Foreskin keratinocyte (primary cell): ENCODE measurements at places on chromosomes 5 and 9. TPM values are rescaled to one million over a fixed set of nuclear protein-coding genes. Genes with fewer than 3 reads are reported as not detected.

DNA sequence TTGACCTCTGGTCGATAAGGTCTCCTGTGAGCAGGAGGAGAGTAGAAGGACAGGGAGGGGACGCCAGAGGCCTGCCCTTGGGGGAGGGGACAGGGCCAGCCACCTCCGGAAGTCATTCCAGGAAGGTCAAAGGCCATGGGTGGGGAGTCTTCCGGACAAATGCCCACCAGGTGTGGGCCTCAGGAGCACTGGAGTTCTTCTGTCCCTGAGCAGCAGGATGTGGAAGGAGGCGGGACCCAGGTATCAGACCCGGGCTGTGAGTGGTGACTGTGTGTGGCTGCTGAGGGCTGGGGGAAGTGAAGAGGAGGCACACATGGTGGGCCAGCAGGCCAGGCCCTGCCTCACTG, 13.9 kb downstream of the FGF18 start:
- DNase-seq: no peak

DNA sequence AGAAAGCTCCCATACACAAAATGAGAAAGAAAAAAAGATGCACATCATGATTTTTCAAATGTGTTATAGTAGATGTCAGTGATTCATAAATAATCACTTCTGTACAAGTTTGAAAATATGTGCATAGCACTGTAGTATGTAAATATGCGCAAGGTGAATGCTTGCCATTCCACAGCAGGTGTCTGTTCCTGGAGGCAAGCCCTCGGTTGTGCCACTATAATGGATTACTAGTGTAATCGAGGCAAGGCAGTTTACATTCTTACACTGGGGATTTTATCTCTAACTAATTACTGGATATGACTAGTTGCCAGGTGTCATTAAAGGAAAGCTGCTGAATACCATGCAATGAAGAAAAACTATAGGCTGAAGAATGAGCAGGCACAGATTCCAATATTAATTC, 93.6 kb downstream of the ARHGEF28 start:
- DNase-seq: no peak

DNA sequence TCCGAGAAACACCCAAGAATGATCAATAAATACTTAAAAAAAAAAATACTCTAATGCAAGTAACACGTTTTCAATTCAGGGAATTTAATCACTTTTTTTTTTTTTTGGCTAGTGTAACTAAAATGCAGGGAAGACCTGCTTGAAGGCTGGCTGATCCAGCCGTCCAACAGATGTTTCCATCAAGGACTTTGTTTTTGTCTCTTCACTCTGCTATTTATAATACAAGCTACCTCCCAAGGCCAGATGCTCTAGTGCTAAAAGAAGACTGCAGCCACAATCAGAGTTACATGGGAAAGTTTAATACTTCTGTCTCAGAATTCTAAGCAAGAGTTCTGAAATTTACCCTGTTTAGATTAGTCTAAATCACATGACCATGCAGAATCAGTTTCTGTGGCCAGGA, 14.5 kb downstream of the TBCA start:
- DNase-seq: no peak

Gene CCL19
- total RNA-seq: not detected in 2 replicates

Gene COL5A1
- total RNA-seq: 4.8 and 14.7 TPM in 2 replicates

- DNase-seq: no peak
These were observed 192.2 kb downstream of the PAPPA start for GRCh38 chr9:116345817-116346216.

Gene PCDHB11
- 0.03 TPM in 1 of 2 replicates, not detected in the other for total RNA-seq

DNA sequence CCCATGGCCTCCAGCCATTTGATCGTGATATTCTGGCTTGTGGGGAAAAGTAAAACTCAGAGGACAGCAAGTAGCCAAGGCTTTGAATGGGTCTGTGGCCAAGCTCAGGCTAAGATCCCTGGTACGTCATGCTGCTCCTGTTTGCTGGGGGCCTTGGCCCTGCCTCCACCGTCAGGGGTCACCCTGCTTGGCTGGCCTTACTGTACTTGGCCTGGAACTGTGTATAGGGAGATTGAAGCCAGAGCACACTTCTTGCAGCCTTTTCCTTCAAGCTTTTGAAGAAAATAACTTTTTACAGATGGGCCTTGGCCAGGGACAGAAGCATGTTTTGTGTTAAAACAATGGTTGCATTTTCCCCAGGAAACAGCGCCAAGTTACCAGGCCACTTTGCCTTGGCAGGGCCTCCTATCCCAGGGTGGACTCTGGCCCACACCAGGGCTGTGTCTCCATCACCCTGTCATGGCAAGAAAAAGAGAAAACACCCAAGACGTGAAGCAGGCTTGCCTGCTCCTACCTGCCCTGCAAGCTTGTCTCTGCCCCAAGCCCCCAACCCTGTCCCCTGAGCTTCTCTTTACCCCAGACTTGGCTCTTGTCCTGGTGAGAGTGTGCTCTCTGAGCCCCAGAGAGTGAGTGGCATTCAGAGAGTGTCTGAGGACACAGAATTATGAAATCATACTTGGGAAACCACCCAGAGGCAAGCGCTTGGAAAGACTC, 286.9 kb downstream of the GADD45G start:
- DNase-seq: no peak

GRCh38 chr5:143182901-143183820, 220.3 kb downstream of the NR3C1 start:
- no peak for DNase-seq

Gene ST8SIA4
- total RNA-seq: 0.63 and 0.92 TPM in 2 replicates

DNA sequence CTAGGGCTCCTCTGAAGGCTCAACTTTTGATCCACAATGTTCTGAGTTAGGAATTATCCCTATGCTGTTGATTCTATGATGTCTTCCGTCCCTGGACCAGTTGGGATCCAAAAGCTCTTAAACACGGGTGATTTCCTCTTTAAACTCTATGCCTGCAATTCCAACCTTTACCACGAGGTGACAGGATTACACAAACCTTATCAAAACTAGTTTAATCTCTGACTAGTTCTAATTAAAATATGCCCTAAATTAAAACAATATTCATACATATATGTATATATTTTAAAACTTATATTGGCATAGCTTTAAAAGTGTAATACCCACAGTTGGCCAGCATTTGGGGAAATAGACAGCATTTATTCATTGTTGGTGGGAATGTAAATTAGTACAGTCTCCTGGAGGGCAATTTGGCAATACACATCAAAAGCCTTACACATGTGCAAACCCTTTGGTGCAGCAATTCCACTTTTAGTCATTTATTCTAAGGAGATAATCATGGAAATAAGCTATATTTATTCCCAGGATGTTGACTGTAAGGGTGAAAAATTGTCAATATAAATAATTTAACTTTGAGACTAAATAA, 51.6 kb upstream of the PHYKPL start:
- peak; percentile 13 for DNase-seq

GRCh38 chr5:116076496-116076895, 8.3 kb upstream of the COMMD10 start:
- DNase-seq: peak; percentile 22

GRCh38 chr9:36401897-36402480, 1.9 kb upstream of the RNF38 start:
- DNase-seq: no peak

Gene DRD1
- total RNA-seq: not detected in 2 replicates

DNA sequence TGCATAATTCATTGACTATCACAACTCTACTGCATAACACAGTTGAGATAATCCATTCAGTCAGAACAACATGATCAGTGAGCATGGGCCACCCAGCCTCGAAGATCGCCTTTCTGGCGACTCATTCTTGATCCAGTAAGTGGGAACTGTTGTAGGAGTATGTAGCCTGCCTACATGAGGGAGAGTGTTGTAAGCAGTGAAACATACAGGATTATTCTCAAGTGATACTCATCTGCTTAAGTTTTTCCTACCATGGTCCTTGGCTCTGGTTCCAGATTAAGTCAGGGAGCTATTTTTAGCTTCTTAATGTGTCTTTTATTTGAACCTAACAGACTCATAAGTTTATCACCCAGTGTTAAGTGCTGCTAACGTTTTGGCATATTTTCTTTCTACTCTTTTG, 44.0 kb downstream of the TNPO1 start:
- no peak for DNase-seq

DNA sequence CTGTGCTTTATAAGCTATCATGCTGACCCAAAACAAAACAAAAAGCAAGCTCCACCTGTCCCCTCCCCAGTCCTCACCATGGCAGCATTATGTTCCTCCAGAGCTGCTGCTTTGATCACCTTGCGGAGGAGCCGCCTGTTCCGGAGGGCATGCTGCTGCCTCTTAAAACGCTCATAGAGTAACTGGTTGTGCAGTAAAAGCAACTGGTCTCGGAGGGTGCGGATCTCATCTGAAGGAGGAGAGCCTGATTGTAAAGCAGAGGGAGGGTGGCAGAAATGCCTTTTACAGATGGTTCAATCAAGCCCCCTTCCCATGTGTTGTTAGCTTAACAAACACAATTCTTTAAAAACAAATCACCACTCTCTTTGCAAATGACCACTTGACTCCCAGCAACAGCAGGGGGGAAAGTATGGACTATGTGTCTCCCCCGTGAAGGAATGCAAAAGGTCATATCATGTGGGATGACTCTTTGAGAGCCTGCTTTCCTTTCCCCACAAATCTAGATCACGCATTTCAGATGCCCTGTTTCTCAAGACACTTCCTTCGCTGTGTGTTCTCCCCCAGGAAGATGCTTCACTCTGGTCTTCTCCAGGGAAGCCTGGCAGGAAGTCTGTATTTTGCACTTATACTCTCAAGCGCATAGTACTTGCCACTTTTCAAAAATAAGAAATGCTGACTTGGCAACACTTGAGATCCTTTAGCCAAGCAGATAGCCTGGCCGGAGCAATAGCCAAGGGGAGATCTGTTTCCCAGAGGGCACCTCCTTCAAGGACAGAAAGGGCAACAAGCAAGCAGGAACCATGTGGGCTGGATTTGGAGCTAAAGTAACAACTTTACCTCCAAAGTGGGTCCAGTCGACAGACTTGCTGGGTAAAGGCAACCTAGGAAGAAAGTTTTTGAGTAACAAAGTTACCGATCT, 25.1 kb downstream of the SPACA9 start:
- DNase-seq: no peak

DNA sequence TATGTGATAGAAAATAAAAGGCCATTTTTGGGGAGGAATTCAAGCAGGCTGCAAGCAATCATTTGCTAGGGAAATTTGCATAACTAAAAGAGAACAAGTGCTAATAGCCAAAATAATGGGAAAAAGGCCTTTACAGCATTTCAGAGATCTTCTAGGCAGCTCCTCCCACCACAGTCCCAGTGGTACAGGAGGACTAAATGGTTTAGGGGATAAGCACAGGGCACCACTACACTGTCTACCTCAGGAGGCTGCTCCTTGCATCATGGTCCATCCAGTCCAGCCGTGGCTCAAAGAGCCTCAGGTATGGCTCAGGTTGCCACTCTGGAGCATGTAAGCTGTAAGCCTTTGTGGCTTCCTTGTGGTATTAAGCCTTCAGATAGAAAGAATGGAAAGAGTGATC, 485.6 kb downstream of the PDE4D start:
- no peak for DNase-seq

Gene ZNG1E
- 39.1 and 52.8 TPM in 2 replicates for total RNA-seq

DNA sequence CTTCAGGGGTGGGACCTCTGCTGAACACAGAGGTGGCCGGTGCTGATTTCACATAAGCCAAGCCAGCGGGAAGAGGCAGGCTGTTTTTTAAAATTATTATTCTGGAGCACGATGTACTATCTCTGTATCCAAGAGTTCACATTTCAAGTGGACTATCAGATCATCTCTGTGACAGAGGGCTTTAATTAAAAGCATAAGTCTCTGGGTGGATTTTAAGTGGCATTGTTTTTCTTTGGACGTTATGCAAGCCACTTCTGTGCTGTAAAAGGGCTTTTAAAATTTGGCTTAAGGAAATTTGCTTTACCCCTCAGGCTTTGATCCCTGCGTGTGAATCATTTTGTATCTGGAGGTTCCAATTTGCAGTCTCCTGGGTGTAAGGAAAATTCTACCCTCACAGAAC, 124.7 kb downstream of the PALM2AKAP2 start:
- no peak for DNase-seq

DNA sequence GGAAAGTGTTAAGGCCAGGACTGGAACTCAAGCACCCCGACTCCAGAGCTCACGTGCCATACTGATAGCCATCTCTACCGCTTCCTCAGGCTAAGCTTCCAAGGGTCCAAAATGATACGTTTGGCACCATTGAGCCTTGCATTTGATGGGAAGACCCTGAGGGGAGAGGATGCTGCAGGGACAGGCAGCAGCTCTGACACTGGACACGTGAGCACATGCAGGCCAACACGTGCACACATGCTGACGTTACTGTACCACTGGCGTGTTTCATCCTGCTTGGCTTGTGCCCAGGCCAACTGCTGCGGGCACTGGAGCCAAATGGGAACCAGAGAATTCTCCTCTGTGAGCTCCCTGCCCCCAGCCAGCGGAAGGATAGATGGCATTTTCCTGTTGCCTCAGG, 5.2 kb downstream of the FAT2 start:
- peak; percentile 86 for DNase-seq
